ENCODE measurements at places on chromosomes 7 and 10.

- DNase-seq: no peak
Measured at GRCh38 chr7:148385009-148385682, 205.4 kb upstream of the C7orf33 start.

DNA sequence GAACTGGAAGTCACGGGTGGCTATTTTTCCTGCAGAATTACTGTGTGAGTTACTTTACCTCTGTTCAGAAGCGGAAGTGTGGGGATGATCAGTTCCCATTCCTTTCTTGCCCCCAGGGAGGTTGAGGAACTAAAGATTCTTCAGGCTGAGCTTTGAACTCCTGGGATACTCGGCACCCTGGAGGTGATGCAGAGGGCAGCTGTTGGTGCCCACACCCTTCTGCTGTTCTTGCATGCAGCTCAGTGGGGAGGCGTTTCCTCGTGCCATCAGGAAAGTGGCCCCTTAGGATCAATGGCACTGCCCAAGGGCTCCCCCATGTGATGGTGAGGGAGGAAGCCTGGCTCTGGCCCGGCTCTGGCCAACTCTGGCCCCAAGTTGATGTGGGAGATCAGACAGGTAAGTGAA lies 44.7 kb upstream of the MXI1 start:
- no peak for DNase-seq

DNA sequence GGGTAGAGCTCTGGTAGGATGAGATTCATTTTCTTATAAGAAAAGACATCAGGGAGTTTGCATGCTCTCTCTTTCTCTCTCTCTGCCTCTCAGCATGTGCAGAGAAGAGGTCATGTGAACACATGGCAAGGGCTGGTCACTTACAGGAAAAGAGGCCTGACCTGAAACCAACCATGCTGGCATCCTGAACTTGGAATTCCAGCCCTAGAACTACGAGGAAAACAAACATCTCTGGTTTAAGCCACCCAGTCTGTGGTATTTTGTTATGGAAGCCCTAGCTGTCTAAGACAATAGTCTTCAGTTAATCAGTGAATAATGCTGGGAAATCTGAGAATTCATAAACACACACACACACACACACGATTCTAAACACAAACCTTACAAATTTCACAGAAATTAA lies 1104.2 kb upstream of the LRRN3 start:
- DNase-seq: no peak

- DNase-seq: no peak
Measured at GRCh38 chr10:100697631-100698030, 47.8 kb upstream of the PAX2 start.

- no peak for DNase-seq
Measured at GRCh38 chr10:119826771-119827170, 45.9 kb downstream of the MCMBP start.

GRCh38 chr10:112006831-112007230 lies 176.7 kb downstream of the GPAM start:
- no peak for DNase-seq

- no peak for DNase-seq
Measured at GRCh38 chr7:116429986-116430619, 69.4 kb upstream of the CAV2 start.

GRCh38 chr7:103996639-103997038 lies 7.2 kb upstream of the RELN start:
- no peak for DNase-seq

DNA sequence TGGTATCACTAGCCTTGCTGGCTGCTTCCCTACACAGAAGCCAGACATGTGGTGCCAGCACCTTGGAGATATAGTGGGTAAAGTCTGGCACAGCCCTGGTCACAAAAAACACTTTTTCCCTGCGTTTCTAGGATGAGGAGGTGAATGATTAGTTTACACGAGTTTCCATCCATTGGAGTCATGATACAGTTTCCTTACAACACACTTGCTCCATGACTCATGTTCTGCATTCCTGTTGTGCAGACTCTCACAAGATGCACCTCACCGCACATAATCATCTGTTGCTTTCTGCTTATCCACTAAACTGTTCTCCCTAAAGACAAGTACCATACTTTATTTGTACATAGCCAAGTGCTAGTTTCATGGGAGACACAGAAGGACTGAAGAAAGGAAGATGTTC lies 747.1 kb upstream of the GALNT17 start:
- DNase-seq: no peak

GRCh38 chr7:65448816-65449504 lies 75.3 kb downstream of the ZNF92 start:
- DNase-seq: no peak

- no peak for DNase-seq
Measured at GRCh38 chr7:158685693-158686092, 18.9 kb downstream of the NCAPG2 start.

DNA sequence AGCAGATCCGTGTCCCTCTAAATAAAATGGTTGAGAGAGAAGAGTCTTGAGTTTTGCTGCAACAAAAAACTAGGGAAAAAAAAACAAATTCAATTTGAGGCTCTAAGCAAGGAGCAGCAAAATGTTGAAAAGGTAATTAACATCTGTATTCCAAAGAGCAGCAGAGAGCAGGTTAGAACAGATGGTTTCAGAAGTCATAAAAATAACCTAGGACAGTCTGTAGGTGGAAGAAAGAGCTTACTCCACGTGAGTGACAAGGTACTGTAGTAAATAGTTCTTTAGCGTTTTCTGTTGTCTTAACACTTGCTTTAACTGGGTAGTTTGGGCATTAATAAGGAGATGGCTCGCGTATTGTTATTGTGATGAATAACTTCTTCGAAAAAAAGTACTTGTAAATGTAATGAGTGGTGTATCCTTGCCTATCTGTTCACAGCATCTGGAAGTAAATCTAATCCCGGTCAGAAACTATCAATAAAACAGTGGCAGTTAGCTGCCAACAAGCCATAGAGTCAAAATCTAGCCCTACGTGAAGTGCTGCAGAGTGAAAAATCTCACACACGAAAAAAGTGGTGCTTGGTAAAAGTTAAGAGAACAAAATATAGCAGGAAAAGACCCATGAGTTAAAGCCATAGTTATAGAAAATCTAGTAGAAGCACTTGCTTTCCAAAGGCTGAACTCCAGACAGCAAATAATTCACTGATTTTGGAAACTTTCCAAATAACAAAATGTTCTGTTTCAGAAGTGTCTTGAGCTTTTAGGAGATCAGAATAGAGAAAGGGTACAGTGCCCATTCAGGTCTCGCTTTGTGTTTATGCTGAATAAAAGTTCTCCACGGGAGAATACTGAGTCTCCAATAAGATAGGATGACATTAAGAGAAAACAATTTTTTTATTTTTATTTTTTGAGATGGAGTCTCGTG lies 49.3 kb upstream of the PARD3 start:
- no peak for DNase-seq

GRCh38 chr7:131606346-131607290 lies 50.2 kb upstream of the PODXL start:
- peak; percentile 59 for DNase-seq

DNA sequence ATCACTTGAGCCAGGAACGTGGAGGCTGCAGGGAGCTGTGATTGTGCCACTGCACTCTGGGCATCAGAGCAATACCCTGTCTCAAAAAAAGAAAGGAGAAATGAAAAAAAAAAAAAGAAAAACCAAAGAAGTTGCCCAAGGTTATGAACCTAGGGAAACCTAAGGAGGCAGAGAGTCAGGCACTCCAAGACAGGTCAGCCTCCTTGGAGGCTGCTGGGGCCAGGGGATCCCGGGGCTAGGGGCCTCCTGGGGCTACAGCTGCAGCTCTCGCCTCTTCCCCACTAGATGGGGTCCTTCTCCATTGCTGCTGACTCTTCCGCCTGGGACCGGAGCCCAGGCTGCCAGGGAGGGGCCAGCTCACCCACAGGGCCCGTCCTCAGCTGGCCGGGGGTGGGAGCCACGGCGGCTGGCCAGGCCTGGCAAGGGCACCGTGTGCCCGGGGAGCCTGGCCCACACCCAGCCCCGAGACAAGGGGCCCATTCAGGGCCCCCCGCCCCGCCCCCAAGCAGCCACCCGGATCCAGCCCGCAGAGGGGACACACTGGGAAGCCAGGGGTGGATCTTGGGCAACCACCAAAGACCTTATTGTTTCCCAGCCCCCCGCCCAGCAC lies 1.7 kb upstream of the SPACDR start:
- DNase-seq: peak; percentile 17

- DNase-seq: no peak
Measured at GRCh38 chr7:150329331-150330120, 6.2 kb upstream of the ACTR3C start.

DNA sequence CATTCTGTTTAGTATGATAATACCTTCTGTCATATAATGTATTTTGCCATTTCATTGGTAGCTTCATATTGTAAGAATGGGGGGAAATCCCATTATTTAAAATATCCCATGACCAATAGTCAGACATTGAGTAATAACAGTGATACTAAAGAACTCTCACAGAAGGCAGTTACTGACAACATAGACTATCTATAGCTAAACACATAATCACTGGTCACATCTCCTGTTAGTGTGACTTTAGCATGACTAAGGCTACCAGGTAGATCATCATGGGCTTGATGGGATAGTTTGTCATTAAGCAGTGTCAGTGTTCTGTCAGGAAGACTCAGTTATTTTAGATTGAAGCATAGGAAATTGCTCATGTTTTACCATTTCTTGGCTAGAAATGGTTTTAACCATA lies 16.4 kb downstream of the OPN1SW start:
- DNase-seq: no peak

- DNase-seq: no peak
Measured at GRCh38 chr10:131832056-131832685, 68.6 kb upstream of the PPP2R2D start.

- no peak for DNase-seq
Measured at GRCh38 chr7:70338015-70338414, 739.7 kb downstream of the AUTS2 start.

DNA sequence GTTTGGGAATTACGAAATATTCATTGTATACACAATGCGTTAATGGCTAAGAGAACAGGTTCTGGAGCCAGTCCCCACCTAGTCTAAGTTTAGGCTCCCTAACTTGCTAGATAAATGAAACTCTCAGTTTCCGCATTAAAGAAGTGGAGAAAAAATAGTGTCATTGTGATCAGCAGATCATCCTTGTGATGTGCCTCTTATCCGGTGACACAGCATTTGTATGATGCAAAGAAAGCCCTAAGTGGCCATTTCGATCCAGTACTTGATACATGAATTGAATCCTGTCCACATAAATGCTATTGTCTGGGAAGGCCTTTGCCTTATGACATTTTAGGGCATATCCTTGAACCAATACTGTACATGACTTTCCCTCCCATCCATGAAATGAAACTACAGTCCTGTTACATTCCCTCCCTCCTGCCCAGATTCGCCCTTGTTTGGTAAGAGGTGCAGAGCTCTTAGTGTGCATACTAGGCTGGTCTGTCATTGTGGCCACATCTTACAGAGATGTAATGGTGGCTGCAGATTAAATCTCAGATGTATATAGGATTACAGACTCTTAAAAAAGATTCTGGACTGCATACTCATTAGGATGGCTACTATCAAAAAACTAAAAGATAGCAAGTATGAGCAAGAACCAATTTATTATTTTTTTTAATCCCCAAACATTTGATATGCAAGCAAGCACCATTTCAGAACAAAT lies 80.9 kb downstream of the LRRC4 start:
- no peak for DNase-seq

- no peak for DNase-seq
Measured at GRCh38 chr10:89458291-89458690, 43.9 kb downstream of the IFIT5 start.

GRCh38 chr10:125291836-125292235 lies 131.5 kb upstream of the CTBP2 start:
- DNase-seq: no peak

GRCh38 chr10:60050366-60050765 lies 144.0 kb upstream of the CCDC6 start:
- DNase-seq: no peak

- DNase-seq: peak; percentile 51
Measured at GRCh38 chr7:96548664-96549063, 161.0 kb downstream of the SEM1 start.

DNA sequence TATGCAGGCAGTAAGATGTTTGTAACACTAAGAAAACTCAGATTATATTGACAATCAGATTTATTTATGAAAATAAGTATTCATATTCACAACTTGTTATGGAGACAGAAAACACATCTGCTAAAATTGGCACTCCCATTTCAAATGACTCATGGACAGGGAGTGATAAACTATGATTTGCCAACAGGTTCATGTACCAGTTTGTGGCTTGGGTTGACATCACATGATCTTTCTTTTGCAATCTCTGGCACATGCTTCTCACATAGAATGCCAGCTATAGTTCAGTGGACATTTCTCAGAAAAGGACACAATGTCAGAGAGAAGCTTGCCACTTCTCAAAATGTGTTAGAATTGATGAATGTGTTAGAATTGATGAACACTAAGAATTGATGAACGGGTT lies 663.2 kb upstream of the ANKRD30A start:
- DNase-seq: no peak

DNA sequence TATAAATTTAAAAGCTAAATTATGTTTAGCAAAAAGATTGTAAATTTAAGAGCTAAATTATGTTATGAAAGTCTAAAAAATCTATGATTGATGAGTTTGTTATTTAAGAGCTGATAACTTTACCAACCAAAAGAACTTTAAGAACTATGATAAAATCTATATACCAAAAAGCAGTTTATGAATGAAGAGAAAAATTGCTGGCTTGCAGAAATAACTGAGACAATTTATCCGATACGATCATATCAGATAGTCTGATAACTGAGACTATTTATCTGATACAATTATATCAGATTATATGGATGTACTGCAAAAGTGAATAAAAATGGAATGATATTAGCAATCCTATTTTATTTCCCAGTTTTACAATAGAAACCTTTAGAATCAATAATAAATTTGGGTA lies 50.2 kb downstream of the IQUB start:
- DNase-seq: no peak

GRCh38 chr7:76074972-76075370 lies 27.1 kb downstream of the MDH2 start:
- no peak for DNase-seq

DNA sequence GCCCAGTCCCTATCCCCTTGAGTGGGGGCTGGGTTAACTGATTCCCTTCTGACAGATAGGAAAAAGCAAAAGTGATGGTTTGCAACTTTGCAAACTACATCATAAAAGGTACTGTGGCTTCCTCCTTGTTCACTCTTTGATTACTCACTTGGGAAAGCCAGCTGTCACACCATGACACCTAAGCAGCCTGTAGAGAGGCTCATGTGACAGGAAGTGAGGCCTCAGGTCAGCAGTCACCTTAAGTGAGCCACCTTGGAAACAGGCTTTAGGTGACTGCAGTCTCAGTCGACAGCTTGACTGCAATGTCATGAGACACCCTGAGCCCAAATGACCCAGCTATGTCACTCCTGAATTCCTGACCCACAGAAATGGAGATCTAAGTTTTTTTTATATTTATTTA lies 4.3 kb upstream of the CHCHD2 start:
- DNase-seq: no peak

GRCh38 chr7:154699417-154699816 lies 303.5 kb downstream of the PAXIP1 start:
- no peak for DNase-seq

- DNase-seq: peak; percentile 89
Measured at GRCh38 chr7:157690058-157690832, 353.4 kb downstream of the DNAJB6 start.

GRCh38 chr7:148264933-148265557 lies 325.5 kb upstream of the C7orf33 start:
- DNase-seq: peak; percentile 54

- DNase-seq: no peak
Measured at GRCh38 chr10:131842351-131843088, 58.3 kb upstream of the PPP2R2D start.

GRCh38 chr10:22429146-22429545 lies 83.8 kb downstream of the SPAG6 start:
- DNase-seq: no peak

- no peak for DNase-seq
Measured at GRCh38 chr10:76245951-76246495, 814.6 kb downstream of the LRMDA start.

Measured in NCI-H1417 (cell line).